ENCODE measurements at places on chromosomes 5 and 9.

- no peak for DNase-seq
Measured at GRCh38 chr5:170641589-170642031, 137.8 kb downstream of the KCNIP1 start.

DNA sequence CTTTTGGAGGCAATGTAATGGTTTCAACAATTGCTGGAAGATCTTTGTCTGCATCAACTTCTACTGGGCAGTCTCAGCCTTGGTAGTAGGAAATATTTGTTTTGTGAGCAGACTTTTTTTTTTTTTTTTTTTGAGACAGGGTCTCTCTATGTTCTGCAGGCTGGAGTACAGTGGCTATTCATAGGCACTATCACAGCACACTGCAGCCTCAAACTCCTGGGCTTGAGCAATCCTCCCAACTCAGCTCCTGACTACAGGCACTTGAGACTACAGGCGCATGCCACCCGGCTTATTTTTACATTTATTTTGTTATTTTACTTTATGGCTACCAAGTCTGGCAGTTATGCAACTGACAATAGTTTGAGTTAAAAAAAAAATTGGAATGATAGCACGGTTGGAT is 187.3 kb downstream of the SNX18 start:
- no peak for DNase-seq

GRCh38 chr5:171494452-171495121 is 75.1 kb downstream of the FGF18 start:
- DNase-seq, result no peak

- no peak for DNase-seq
Measured at GRCh38 chr5:174097486-174098185, 52.1 kb downstream of the NSG2 start.

DNA sequence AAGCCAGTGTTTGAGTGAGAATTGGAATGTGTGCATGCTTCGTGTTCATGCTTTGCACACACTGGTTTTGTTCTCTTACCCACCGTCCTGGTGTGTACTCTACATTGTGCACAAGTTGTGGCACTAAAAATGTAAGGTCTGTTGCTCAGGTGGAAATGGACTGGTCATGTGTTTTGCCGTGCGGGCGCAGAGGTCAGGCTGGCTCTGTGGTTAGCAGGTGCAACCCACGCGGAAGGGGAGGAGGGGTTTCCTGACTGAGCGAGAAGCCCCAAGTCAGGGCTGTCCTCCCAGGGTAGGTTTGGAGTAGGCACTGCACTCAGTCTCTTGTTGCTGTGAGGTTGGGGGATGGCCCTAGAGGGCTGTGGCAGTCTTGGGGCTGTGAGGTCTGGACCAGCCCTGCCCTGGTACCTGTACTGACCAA is 86.6 kb downstream of the EHMT1 start:
- no peak for DNase-seq

DNA sequence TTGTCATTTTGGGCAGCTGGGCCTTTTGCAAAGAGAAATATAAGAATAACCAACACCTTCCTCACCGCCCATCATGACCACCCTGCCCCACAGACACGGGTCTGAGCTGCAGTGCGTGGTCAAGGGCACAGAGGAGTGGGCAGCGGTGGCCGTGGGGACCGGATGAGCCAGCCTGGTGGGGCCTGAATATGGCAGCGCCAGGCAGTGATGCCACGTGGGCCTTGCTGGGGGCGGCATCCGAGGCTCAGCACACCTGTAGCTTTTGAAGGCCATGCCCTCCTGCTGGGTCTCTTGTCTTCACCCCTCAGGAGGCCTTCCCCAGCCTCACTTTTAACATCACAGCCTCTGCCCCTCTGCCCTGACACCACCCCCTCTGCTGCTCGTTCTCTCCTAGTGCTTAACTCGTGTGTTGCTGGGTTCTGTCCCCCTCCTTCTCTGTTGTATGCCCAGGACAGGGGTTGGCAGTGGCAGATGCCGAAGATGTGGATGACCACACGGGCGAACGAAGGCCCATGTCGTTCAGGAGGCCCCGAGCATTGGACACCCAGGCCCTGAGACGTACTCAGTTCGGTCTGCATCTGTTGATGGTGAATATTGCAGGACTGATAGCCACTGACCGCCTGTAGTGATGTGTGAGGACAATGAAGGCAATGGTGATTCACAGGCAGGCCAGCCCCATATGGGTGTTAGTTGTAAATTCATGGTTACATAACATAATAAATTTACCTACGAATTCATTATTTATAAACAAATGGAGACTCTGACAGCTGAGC is 46.0 kb downstream of the AHRR start:
- no peak for DNase-seq

- no peak for DNase-seq
Measured at GRCh38 chr5:174831031-174831660, 106.8 kb downstream of the MSX2 start.

DNA sequence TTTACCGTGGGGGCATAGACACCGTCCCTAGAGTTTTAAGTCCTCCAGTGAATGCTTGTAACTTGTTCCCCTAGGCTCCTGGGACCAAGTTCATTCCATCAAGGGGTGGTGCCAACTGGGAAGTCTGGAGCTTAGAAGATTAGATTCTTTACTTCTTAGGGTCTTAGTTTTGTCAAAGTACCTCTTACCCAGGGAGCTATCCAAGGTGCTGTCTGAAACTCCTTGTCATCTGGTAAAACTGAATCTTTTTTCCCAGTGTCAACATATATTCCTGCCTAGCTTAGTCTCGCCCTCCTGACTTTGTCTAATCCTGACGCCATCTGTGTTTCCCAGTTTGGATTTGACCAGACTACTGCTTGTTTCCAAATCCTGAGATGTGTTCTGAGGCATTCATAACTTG is 41.6 kb downstream of the MAMDC2 start:
- DNase-seq, result no peak

DNA sequence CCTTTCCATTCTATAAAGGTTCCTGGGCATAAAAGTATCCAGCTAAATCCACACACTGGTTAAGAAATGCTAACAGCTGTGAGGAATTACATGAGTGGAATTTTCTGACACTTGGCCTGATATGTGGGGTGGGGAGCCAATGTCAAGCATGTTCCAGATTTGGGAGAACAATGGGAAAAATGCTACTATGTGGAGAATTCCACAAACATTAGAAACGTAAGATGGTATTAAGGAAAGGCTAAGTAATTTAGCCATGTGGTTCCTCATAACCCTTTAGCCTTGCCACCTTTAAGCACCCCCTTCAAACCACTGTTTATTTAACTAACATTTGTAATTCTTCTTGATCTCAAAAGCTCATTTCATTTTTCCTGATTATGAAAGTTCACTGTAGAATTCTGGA is 149.2 kb downstream of the GNA14 start:
- DNase-seq, result no peak

DNA sequence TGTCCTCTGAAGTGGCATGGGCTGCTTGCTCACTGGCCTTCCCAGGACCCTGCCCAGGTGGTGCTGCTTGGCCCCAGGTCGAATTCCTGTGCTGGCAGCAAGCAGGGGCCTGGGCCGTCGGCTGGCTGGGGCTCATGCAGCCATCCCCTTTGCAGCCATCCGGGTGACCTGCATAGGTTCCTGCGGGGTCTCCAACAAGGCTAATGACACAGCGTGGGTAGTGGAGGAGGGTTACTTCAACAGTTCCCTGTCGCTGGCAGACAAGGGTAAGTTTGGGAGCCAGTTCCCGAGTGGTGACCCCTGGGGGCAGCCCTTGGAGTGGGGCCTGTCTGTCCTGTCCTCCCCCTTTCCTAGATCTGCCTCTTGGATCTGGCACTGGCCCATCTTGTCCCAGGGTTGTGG is 6.1 kb upstream of the EHMT1 start:
- no peak for DNase-seq

DNA sequence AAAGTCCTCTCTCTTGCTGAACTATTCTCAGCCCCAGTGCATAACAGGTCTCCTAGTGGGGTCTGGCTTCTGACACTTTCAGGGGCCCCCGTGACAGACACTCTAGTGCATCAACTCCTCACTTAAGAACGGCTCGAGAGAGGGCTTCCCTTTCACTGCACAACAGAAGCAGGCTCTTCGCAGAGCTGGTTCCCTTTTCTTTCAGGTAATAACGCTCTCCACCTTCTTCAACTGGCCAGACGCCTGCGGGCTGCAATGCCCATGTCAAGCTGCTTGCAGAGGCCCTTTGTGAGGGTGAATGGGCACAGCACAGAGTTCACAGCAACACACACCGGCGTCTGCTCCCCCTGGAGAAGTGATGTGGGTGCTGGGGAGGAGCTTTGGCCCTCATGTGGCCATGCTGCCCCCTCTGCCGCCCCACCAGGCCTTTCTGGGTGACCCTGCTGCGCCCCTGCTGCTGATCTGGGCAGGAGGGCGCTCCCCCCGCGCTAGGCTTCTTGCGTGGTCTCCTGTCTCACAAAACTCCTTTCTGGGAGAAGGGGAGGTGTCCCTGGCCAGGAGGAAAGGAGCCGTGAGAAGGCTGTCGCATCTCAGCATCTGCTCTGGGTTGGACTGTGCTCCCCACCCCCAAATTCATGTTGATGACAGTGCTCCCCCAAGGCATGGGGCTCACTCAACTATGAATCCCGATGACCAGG is 2.4 kb downstream of the MRPL36 start:
- DNase-seq, result no peak

DNA sequence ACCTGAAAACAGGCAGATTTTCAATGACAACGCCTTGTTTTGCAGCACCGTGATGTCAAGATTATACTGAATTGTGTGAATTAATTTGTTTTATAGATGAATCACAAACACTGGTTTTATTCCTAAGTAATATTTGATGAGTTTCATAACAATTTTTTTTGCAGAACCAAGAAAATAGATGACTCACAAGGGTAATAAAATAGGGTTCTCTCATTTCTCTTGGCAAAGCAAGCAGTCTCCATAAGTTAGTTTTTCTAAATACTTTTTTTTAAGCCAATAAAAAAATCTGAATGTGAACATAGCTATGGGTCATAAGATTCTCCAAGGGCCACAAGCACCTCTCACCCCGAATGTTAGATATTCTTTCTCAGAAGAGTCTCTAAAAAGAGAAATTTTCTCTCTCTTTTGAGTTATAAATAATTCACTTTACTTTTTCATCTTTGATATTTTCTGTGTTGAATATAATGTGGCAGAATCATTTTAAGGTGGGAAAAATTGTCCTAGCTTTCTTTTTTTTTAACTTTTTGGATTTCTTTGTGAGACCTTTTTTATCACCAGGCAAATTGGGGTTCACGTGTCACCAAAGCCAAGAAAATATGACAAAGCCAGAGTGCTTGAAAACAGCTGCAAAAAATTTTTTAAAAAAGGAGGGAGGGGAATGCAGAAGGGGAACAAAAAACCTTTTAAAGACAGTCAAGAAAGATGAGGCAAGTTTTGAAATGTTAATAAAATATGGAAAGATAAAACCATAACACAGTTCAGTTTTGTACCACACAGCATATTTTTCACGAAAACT is 174.6 kb upstream of the DAPK1 start:
- no peak for DNase-seq
